ENCODE measurements at places on chromosomes 16 and 17. TPM values are rescaled to one million over a fixed set of nuclear protein-coding genes. Genes with fewer than 3 reads are reported as not detected.
A peak's percentile ranks its signal among the peaks of the same experiment; 100 is the strongest.

- H3K27ac ChIP-seq = peak overlapping the region; percentile 92
- peak overlapping the region; percentile 96 for H3K4me3 ChIP-seq
- no peaks in the 10 kb centered on the region for H3K27me3 ChIP-seq
- H3K36me3 ChIP-seq = peaks cover 99% of the 10 kb centered on the region
- peaks cover 78% of the 10 kb centered on the region for H3K4me1 ChIP-seq
Observed at GRCh38 chr17:40558300-40558889, 6.9 kb downstream of the CCR7 start.

- H3K27ac ChIP-seq = no peak overlapping the region
- H3K4me1 ChIP-seq = no peaks in the 10 kb centered on the region
- H3K27me3 ChIP-seq = peaks cover 23% of the 10 kb centered on the region
Observed at GRCh38 chr16:86099326-86099725, 200.4 kb downstream of the IRF8 start.

- no peaks in the 10 kb centered on the region for H3K27me3 ChIP-seq
- peaks cover 65% of the 10 kb centered on the region for H3K36me3 ChIP-seq
- no peak for DNase-seq
- no peak overlapping the region for H3K4me3 ChIP-seq
- H3K4me1 ChIP-seq = peaks cover 4% of the 10 kb centered on the region
- H3K27ac ChIP-seq = peak overlapping the region; percentile 52
Observed at GRCh38 chr17:64573214-64573613, 66.4 kb downstream of the CEP95 start.

Gene NCBP3
- total RNA-seq = 52.0 TPM
